ENCODE measurements at places on chromosomes 3 and 15.
A peak's percentile ranks its signal among the peaks of the same experiment; 100 is the strongest.

GRCh38 chr3:190591080-190591479 is 77.2 kb downstream of the IL1RAP start:
- no peak for DNase-seq

GRCh38 chr15:74427607-74428441 is 5.9 kb downstream of the SEMA7A start:
- DNase-seq, result no peak

DNA sequence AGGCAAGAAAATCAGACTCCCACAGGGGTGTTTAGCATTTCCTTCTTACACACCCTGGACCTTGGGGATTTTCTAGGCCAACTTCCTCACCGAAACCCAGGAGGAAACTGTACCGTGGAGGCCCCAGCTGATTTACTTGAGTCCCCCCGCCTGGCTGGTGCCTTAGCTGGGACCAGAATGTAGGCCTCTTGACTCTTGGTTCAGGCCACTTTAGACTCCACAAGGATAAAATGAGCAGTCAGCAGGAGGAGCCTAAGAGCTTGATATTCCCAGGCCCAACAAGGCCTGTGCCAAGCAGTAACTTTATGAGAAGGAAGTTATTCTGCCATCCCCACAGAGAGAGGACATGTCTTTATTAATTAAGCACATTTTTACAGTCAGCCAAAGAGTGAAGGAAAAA is 4.6 kb upstream of the APBA2 start:
- no peak for DNase-seq

- no peak for DNase-seq
Observed at GRCh38 chr3:71438071-71438685, 145.3 kb downstream of the FOXP1 start.

DNA sequence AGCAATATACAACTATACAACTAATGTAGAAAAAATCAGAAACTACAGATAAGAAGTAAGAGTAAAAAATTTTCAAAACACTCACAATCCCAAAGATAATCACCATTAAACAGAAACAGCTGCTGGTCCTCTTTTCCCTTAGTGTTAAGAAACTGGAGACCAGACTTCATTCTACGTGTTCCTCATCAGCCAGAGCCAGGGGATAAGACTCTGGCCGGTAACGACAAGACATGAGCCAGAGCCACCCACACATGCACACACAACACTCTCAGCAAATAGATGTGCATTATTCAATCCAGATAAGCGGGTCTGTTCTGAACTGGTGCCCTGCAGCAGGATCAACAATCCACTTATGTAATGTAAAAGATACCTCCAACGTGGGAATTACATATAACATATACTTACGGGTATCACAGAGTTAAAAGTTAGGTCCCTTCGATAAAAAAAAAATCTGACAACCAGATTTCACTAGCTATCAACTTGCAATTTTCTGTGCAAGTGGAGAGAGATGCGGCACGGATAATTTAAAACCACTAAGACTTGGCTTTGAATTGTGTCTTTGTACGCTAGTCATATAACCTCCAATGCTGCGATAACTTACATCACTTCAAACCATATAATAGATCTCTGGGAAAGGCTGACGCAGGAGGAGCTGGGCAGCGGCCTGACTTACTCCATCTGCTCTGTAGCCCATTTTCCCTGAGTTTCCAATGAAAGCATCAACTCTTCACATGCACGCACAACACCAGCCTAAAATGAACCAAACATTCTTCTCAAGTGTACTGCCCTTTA is 17.8 kb downstream of the PRICKLE2 start:
- DNase-seq, result no peak

DNA sequence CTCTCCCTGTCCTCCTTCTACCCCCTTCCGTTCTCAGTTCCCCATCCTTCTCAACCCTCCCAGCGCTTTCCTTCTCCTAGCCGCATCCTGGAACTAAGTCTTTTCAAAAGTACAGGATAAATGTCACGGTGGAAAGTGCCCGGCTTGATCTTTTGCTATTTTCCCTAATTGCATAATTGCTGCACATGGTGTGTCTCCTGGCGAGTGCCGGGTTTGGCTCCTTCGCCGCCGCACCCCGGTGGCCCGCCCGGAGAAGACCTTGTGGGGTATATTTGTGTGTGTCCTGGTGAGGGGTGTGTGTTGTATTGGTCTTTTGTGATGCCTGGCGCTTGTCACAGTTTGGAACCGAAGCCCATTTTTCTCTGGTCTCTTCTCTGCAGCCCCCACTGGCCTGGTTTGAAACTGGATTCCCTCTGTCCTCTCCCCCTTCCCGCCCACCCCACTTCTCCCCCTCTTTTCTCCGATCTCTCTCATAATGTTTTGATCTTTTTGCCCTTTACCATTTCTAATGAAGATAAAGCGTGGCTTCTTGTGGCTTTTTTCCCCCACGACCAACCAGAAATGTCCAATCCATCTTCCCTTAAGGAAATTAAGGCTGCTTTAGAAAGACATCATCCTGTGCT is 692 bp downstream of the UBE2E2 start:
- DNase-seq, result peak; percentile 46

- DNase-seq, result no peak
Observed at GRCh38 chr3:50583897-50584296, 14.6 kb downstream of the HEMK1 start.

DNA sequence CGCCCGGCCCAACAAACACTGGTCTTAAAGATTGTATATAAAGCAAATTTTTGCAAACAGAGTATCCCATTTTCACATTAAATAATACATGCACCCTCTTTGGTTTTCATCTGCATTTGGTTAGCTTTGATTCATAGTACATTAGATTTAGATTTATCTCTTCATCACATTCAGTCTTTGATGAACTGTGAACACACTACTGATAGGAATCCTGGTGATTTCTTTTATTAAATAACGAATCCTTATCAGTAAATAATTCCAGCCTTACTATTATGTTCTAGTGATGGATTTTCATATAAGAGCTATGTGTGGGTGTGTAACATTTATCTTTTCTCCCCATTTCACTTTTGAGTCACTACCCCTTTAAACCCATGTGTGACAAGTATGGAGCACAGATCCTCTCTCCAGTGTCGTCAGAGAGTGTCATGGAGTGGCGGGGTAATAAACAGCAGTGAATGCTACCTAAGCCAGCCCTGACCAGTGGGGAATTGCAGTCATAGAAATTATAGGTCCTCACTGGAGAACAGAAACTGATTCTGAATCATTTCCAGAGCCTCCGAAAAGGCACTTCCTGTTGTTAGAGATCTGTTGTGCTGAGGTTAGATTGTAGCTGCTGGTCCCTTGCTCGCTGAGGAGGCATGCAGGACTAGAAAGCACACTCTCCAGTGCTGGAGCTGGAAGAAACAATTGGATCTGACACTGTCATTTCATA is 22.0 kb downstream of the SLC7A14 start:
- no peak for DNase-seq

GRCh38 chr15:59296181-59296617 is 76.5 kb downstream of the MYO1E start:
- DNase-seq, result no peak

GRCh38 chr3:13010780-13011572 is 62.3 kb downstream of the IQSEC1 start:
- peak; percentile 36 for DNase-seq
